IPS-NIHi11 (cell line): ENCODE measurements at places on chromosomes 1 and 21.

DNA sequence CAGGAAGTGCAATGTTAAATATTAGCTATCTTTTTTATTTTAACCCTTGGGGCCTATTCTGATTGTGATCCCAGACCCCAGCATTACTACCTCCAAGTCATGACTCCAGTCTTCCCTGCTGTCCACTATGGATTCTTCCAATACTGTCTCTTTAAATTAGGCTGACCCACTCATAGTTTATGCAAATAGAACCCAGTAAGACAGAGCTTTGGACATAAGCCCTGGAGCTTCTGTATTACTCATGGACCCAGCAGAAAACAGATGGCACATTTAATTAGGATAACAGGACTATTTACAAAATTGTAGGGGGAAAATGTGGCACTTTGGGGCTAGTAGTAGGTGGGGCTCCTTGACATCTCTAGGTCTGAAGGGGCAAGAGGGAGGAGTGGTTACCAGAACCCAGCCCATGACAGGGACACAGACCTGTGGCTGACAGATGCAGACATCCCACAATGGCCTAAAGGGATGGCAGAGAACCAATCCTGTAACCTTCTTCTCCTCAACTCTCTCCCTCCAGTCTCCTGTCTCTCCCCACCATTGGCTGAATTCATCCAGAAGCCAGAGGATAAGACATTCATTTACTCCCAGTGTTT is 233.5 kb downstream of the OMA1 start:
- no peak for DNase-seq

DNA sequence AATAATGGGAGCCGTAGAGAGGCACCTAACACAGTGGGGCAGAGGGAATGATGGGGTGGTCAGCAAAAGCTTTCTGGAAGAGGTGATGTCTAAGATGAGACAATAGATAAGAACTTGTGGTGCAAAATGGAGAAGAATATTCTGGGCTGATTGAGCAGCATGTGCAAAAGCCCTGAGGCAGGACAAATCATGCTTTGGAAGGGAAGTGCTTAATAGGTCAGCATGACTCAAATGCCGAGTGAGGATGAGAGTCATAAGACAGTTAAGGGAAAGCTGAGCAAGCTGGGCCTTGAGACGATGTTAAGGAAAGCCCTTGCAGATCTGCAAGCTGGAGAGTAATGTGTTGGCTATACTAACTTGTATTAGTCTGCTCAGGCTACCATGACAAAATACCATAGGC is 37.3 kb upstream of the ASB17 start:
- DNase-seq, result no peak

- DNase-seq, result no peak
Observed at GRCh38 chr21:23524685-23525084, 2082.6 kb downstream of the MRPL39 start.

- no peak for DNase-seq
Observed at GRCh38 chr1:209774592-209774991, 9.8 kb downstream of the C1orf74 start.

DNA sequence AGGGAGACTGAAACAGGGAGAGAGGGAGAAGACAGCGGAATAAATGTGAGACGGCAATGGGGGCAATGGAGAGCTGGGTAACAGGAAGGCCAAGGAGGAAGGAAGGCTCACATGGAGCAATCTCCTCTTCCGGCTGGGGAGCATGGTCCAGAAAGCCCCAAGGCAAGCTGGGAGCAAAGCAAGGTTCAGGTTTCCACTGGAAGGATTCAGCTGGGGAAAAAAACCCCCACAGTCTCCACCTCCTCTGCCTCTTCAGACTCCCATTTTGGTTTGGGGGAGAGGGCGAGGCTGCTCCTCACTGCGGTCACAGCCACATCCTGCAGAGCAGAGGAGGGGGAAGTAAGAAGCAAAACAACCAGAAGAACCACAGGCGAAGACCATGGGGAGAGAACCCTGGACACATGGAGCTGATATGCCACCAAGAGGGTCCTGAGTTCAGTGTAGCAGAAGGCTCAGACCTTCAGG is 650 bp downstream of the TNFAIP8L2 start:
- no peak for DNase-seq

DNA sequence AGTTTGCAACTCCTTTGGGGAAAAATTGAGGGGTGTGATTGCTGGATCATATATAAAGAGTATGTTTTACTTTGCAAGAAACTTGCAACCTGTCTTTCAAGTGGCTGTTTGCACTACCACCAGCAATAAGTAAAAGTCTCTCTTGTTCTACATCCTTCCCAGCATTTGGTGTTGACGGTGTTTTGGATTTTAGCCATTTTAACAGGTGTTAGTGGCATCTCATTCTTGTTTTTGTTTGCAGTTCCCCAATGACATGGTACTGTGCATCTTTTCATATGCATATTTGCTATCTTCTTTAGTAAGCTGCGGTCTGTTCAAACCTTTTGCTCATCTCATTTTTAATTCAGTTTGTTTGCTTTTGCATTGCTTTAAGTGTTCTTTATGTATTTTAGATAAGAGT is 535.5 kb downstream of the LRRIQ3 start:
- DNase-seq, result no peak

DNA sequence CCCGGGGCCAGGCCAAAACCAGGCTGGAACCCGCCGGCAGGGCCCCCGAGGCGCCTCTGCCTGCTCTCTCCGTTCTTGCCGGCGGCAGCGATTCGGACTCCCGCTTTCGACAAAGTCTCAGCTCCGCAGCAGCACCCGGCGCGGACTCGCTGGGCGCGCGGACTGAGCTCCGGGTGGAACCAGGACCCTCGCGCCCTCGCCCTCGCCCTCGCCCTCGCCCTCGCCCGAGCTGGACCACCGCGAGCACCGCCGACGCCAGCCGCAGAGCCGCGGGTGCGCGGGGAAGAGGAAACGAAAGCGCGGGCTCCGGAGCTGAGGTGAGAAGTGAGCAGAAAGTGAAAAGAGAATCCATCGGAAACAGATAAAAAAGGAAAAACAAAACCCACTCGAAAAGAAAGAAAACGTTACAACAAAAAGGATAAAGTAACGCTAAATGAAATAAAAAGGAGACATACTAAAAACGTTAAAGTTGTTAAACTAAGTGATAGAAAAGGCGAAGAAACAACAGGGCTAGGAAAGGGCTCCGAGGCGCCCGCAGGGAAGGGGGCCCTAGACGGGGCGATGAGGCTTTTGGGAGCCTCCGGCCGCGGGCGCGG is 64.9 kb downstream of the MEF2D start:
- no peak for DNase-seq

- no peak for DNase-seq
Observed at GRCh38 chr1:42735056-42735455, 5.0 kb downstream of the CLDN19 start.

- DNase-seq, result no peak
Observed at GRCh38 chr1:21000245-21000594, 176.5 kb downstream of the EIF4G3 start.

DNA sequence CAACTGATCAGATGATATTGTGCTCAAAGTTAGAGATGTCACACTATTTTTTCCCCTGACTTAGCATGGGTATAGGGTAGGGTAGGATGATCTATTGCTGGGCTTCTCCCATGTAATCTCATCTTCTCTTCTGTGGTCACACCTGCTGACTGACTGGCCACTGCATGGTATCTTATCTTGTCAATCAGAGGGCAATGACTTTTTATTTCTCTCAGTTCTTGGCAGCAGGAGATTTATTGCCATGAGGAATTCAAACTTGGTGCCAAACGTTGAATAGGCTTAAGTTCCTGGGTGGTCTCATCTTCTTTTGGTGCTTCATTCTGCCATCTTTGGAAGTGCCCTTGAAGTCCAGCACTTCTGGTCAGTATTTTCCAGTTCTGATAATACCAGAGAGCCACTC is 226.4 kb upstream of the POGK start:
- no peak for DNase-seq

DNA sequence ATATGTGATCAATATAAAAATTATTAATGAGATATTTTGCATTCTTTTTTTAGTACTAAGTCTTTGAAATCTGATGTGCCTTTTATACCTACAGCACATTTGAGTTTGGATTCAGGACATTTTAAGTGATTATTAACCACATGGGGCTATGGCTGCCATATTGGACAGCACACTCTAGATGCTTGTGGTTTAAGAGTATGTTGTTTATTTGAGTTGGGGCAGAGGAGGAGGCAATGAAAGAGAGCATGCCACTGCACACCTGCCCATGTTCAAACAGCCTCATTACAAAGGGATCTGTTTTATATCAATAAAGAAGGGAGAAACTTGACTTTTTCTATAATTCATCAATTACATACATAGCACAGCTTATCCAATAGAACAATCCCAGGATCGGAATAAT is 99.4 kb upstream of the EDEM3 start:
- no peak for DNase-seq

GRCh38 chr21:29302359-29302875 is 3.7 kb downstream of the BACH1 start:
- DNase-seq, result no peak

DNA sequence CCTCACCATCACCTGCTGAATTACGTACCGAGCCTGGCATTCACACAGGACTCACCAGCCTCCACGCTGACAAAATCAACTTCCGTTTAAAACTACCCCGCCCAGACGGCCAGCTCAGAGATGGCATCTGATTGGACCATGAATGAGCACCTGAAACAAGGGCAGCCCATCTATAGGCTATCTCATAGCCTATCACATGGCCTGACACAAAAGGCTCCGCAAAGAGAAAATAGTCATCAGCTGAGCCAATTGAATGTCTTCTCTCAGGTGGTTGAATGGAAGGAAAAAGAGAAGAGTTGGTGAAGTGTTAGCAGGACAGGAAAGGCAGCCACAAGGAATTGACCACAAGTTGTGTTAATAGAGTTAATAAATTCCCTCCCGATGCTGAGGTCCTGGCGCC is 50.6 kb upstream of the ZC3H12A start:
- peak; percentile 46 for DNase-seq

- DNase-seq, result peak; percentile 43
Observed at GRCh38 chr1:72845381-72845780, 563.0 kb upstream of the NEGR1 start.

GRCh38 chr21:33847588-33848248 is 67.9 kb downstream of the ATP5PO start:
- DNase-seq, result no peak

DNA sequence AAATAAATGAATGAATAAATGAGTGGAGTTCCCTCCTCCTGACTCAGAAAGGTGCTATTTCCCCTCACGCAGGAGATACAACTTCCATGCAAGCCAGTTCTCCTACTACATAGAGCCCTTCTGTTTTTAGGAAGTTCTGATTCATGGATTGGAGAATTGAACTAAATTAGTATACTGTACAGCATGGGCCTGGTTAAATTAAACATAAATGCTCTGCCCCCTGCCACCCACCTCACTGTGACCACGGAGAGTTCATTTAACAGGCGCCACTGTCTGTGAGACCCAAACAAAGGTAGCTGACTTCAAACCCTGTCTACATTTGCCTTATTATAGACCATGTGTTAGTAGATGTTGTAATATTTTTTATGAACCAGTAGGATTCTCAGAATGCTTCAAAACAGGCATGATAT is 9.1 kb upstream of the IRF2BP2 start:
- no peak for DNase-seq

GRCh38 chr1:63679076-63679475 is 85.9 kb downstream of the PGM1 start:
- no peak for DNase-seq

DNA sequence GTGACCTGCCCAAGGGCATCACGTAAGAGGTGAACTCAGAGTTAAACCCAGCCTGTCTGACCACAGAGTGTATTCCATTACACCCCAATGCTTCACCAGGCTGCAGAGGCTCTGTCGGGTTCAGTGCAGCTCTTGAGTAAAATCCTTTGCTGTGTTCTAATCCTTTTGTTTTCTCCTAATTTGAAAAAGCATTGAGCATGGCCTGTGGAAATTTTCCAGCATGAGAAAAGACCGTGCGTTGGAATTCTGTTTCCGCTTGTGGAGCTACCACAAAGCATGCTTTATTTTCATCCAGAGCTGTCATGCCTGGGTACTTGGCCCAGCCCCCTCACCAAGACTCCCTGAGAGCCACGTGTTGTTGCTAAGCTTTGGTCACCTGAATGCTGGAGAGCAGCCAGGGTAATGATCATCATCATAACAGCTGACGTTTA is 317.6 kb downstream of the PRDM2 start:
- DNase-seq, result no peak

DNA sequence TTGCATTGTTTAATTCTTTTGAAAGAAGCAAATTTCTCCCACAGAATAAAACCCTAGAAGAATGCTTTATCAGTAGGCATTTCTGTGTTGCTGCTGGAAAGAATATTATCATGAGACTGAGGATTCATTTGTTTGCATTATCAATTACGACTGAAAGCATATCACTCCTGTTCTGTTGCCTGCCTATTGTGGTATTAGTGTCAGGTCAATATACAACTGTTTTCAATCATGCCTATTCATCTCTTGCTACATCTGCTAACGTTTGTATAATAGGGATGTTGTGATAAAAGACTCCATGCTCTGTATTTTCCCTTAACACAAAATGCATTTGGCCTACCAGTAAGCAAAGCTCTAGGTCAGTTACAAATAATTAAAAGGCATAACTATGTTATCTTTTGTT is 221.5 kb downstream of the PTPRC start:
- no peak for DNase-seq

- DNase-seq, result peak; percentile 40
Observed at GRCh38 chr1:159000625-159001024, 9.1 kb upstream of the IFI16 start.

- no peak for DNase-seq
Observed at GRCh38 chr21:34075760-34076660, 2.6 kb downstream of the MRPS6 start.

DNA sequence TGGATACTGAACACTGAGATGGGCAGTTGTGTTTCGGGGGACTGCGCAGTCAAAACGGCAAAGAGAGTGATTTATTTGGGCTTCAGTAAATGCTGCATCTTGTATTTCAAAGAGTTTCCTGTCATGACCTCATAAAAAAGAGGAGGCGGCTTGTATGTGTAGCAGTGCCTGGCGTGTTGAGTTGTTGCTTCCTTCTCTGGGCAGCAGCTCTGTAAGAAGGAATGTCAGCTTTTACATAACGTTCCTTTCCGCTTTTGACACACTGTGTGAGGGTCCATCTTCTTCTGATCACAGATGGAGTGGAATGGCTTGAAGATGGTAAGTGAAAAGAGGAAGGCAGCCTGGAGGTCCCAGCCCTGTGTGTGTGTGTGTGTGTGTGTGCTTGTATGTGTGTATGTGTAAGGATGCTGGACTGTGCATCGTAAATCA is 941 bp downstream of the ELAVL4 start:
- no peak for DNase-seq

GRCh38 chr21:14116080-14116481 is 94.7 kb downstream of the LIPI start:
- no peak for DNase-seq

- no peak for DNase-seq
Observed at GRCh38 chr1:201316556-201316955, 33.2 kb downstream of the PKP1 start.

- DNase-seq, result no peak
Observed at GRCh38 chr1:52460694-52461093, 56.3 kb downstream of the PRPF38A start.

GRCh38 chr1:33097137-33097611 is 16.2 kb downstream of the AZIN2 start:
- DNase-seq, result peak; percentile 2

GRCh38 chr21:33268737-33269441 is 2.7 kb downstream of the IL10RB start:
- peak; percentile 43 for DNase-seq

- DNase-seq, result no peak
Observed at GRCh38 chr21:21897275-21897883, 899.2 kb downstream of the NCAM2 start.

- no peak for DNase-seq
Observed at GRCh38 chr21:28640326-28640725, 352.4 kb downstream of the LTN1 start.

GRCh38 chr1:37169241-37169640 is 134.9 kb upstream of the GRIK3 start:
- DNase-seq, result no peak

GRCh38 chr21:37028570-37028969 is 22.1 kb downstream of the RIPPLY3 start:
- no peak for DNase-seq
